ENCODE measurements at places on chromosomes 5 and 9.
A peak's percentile ranks its signal among the peaks of the same experiment; 100 is the strongest.

- no peak for DNase-seq
Observed at GRCh38 chr9:77423841-77424240, 224.3 kb downstream of the GNA14 start.

- peak; percentile 42 for DNase-seq
Observed at GRCh38 chr5:72107901-72108201, 576 bp downstream of the MAP1B start.

DNA sequence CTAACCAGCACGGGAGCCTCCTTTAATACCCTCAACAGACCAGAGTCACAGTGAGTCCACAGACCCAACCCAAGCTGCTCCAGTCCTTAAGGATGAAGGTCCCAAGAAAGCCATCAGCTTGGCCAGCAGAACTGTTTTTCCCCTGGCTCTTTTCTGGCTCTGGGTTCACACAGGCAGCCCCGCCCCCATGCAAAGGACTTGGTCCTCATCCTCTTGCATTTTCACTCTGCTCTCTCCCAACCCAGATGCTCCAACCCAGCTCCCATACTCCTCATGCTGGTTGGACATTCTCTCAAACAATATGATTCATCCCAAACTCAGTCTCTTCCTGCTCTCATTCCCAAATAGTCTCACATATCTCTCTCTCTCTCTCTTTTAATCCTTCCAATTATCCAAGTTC, 74.2 kb upstream of the SPOCK1 start:
- DNase-seq, result no peak

DNA sequence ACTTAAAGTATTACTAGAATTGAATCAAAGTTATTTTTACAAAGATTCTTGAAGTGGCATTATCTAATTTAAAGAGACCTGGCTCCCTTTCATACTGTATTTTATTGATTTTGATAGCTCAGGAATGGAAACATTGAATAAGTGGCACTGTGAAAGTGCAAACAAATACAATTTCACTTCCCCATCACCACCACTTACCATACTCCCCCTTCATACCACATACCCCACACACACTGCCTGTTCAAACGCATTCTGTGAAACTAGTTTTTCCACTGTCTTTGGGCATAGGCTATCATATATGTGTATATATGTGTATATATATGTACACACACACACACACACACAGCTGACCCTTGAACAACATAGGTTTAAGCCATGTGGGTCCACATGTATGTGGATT, 62.1 kb upstream of the ATG10 start:
- no peak for DNase-seq

GRCh38 chr5:177146891-177147638, 13.5 kb downstream of the NSD1 start:
- no peak for DNase-seq

GRCh38 chr5:110853267-110853666, 114.5 kb downstream of the SLC25A46 start:
- DNase-seq, result no peak

Data from WERI-Rb-1 (cell line).